ENCODE measurements at places on chromosomes 7 and 10.

GRCh38 chr10:129386415-129387257, 80.4 kb upstream of the MGMT start:
- DNase-seq = no peak

DNA sequence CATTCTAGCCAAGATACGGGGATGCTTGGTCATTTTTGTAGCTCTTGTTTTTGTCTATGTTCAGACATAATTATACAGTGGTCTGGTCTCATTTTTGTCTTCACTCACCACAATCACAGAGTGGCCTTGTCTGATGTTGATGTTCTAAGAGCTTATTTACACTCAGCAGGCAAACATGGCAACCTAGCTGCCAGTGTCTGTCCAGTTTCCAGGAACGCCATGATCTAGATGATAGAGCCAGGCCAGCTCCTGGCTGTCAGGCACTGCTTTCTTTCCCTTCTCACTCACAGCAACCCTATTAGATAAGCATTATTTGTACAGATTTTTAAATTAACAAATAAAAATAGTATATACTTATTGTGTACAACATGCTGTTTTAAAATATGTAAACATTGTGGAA, 98.6 kb upstream of the PHF14 start:
- DNase-seq = no peak

DNA sequence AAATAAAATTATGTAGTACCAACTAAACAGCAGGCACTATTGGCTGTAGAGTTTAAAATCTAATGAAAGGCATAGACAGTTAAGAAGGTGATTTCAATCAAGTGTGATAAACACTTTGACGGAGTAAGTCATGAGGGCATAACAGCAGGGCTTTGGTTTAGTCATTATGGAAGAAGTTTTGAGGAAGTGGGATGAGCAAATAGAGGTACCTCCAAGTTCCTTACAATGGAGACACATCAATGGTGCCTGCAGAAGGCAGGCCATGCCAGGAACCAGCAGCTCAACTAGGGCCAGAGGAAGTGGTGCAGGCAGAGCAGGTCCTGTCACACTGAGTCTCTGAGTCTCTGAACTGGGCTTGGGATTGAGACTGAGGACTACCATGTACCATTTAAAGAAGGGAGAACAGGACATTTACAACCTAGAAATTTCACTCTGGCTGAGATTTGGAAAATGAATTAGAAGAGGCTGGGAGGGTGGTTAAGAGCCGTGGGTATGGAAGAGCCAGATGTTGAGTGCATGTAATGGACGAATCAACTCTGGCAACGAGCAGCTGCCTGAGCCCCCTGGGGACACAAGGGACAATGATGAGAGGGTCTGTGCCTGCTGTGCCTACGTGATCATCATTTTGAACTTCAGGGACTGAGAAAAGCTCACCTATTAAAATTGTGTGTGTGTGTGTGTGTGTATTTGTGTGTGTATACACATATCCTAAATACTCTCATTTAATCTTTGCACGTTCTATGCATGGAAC, 208.7 kb upstream of the POM121L12 start:
- no peak for DNase-seq

- DNase-seq = no peak
Observed at GRCh38 chr7:133645884-133646391, 393.1 kb downstream of the EXOC4 start.

GRCh38 chr7:131197920-131198615, 129.6 kb upstream of the MKLN1 start:
- DNase-seq = no peak

DNA sequence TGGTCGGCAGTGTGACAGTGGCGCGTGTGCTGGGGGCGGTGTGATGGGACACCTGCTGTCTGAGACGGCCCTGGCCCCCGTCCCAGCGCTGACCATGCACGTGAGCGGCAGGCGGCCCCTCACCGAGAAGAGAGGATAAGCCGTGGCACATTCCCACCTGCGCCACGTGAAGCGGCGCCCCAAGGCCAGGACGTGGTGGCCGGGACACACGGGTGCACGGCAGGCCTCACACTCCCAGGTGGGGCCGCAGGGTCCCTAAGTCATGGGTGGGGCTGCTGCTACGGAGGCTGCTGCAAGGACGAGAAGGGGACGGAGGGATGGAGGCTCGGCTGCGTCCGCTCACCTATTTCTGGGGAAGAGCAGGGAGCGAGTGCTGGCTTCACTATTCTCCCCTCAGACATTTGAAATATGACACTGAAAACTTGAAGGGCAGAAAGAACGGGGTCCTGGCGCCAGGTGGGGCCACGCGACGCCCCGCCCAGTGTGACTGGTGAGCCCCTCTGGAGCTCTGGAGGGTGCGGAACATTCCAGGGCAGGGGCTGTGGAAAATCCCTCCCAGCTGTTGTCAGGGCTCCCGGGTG, 7.5 kb downstream of the CYP2W1 start:
- DNase-seq = no peak

DNA sequence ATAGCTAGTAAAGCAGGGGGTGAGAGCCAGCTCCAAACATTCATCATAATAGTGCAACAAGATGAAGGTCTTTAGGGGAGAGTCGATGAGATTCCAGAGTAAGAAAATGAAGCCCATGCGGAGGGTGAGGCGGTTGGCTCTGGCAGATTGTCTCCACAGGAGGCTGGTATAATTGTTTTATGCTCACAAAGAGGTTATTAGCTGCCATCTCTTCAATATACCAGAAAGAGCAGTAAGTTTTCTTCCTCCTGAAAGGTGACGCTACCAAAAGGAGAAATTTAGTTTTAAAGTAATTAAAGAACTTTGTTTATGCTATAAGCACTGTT, 59.2 kb upstream of the KCNIP2 start:
- DNase-seq = no peak

- DNase-seq = peak; percentile 2
Observed at GRCh38 chr10:132298038-132298881, 9.5 kb downstream of the STK32C start.

DNA sequence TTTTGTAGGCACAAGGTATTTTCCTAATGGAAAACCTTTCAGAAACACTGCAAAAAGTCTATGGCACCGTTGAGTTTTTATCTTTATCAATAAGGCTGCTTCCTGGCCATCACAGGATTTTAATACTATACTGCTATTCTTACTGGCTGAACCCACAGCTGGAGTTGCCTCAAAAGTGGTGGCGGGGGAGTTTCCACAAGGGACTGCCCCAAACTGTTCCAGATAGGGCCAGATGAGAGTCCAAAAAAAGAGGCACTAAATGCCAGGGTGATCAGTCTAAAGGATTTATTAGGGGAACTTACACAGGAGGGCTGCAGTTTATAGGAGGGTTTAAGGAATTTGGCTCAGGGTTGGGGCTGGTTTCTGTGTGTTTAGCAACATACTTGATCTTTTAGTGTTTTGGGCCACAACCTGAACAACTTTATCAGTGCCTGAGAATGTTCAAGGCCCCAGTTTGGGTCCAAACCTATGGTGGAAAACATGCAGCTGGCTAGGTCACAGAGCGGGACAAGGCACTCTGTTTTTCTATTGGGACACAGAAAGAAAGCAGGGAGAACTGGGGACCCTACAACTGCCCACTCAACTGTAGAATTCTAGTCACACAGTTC, 41.4 kb downstream of the STAM start:
- DNase-seq = no peak
